ENCODE measurements at places on chromosomes 3 and 15. TPM values are rescaled to one million over a fixed set of nuclear protein-coding genes. Genes with fewer than 3 reads are reported as not detected.

DNA sequence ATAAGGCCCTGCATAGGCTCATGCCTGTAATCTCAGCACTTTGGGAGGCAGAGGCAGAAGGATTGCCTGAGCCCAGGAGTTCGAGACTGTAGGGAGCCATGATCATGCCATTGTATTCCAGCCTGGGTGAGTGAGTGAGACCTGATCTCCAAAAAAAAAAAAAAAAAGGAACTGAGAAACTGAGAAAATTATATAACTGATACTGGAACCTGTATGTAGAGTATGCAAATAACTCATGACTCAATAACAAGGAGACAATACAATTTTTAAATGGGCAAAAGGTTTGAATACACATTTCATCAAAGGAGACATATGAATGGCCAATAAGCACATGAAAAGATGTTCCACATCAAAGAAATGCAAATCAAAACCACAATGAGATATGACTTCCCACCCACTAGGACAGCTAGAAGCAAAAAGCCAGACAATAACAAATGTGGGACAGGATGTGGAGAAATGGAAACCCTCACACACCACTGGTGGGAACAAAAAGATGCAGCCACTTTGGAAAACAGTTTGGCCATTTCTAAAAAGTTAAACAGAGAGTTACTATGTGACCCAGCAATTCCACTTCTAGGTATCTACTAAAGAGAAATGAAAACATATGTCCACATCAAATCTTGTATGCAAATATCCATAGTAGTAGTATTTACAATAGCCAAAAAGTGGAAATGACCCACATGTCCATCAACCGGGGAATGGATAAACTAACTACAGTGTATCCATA lies 70.7 kb downstream of the IQSEC1 start:
- no peak for DNase-seq

DNA sequence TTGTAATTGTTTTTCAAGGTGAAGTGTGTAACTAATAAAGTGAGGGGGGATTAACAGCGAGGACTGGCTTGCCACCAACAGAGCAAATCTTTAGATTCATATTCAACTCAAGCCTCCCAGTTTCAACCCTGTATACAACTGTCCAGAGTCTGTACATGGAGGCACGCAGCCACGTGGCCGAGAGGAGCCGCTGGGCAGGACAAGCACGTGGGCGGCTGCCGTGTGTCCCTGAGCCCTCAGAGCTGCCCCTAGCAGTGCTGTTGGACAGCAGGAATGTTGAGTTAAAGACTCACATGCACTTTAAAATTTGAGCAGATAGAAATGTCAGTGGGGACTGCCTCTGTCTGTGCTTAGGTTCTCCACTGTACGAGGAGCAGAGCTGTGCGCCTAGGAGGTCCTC lies 29.4 kb downstream of the ASB7 start:
- no peak for DNase-seq

DNA sequence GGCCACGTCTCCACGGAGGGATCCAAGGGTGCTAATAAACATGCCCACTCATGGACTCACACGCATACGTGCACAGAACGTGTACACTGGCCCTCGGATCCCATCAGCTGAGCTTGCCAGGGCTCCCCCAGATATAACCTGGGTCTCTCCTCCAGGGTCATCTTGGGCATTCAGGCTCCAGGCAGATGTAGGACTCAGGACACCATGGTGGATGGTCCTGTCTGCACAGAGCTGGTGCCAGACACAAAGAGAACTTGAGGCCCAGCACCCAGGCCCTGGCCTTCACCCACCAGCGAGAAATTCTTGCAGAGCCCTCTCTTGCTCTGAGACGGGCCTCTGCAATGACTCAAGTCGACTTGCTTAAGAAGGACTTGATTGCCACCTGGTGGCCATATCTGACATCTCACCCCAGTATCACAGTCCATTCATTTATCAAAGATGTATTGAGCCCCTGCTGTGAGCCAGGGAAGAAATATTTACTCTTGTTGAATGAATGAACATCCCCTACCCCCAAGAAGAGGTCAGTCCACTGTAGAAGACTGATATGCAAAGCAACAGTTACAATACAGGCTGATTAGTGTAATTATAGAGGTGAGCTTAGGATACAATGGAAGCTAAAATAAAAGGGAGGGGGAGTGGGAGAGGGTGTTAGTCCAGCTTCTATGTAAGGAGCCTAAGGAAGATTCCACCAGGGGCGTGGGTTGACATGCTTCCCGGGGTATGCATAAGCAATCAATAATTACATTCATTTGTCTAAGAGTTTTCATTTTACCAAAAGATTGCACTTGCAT lies 34.2 kb upstream of the VPS8 start:
- peak; percentile 92 for DNase-seq

The GXYLT2 gene
- total RNA-seq, result not detected

- DNase-seq, result no peak
Measured at GRCh38 chr3:95612611-95613010, 1201.8 kb upstream of the EPHA6 start.

GRCh38 chr3:71247221-71247957 lies 336.1 kb downstream of the FOXP1 start:
- DNase-seq, result no peak

The CHAC1 gene
- total RNA-seq, result 13.0 TPM

DNA sequence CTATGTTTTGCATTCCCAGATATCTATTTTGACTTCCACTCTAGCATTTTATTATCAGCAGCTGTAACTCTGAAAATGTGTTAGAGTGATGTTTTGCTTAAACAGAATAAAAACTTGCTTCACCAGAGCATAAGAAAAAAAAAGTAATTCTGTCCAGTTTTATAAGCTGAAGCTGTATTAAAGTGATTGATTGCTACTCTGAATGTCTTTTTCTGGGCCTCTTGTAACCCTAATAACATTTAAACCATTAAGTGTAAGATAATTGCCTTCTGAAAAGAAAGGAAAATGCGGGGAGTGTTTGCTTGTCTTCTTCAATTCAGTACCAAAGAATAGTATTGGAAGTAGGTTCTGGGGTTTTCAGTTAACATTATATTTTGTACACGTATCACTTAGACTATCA lies 57.9 kb upstream of the UBE2E1 start:
- DNase-seq, result no peak

DNA sequence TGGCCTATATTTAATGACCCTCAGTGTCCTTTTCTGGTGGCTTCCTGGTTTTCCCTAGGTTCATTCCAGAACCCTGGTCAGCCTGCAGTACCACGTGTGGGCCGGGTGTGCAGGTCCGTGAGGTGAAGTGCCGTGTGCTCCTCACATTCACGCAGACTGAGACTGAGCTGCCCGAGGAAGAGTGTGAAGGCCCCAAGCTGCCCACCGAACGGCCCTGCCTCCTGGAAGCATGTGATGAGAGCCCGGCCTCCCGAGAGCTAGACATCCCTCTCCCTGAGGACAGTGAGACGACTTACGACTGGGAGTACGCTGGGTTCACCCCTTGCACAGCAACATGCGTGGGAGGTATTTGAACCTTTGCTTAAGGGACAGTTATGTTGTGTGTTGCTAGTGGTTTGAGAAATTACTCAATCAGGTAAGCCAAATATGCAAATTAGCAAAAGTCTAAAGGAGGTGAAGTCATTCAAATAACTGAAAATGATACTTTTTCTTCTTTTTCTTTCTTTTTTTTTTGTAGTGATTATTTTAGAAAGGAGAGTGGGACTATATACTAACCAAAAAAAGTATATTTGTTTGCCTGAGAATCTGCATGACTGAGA lies 259.2 kb downstream of the ADAMTSL3 start:
- DNase-seq, result no peak

- DNase-seq, result no peak
Measured at GRCh38 chr3:191631496-191631895, 170.5 kb downstream of the PYDC2 start.

DNA sequence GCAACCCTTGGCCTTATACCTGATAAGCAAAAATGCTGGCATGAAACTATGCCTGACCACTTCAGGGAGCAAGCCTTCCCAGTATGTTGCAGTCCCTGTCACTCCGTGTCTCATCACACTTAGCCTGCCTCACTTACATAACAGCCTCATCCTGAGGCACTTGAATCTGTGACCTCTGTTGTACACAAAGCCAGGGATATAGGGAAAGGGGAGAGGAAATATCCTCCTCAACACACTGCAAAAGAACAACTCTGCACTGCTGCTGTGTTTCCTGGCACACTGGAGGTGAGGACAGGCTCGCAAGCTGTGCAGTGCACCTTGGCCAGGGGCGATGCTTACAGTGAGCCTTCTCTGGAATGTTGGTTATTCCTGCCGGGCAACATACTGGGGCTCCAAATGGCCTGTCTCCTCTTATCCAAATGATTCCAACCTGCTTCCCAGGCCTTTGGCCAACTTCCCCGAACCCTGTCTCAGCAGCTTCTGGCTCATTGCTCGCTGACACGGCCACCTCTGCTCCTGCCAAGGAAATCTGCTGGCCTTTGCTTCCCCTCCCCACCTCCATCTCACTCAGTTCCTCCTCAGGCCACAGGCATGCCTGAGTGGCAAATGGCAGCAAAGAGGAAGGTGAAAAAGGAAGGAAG lies 109.2 kb downstream of the CD47 start:
- DNase-seq, result no peak

The ECE2 gene
- not detected for total RNA-seq

GRCh38 chr3:30664884-30665283 lies 58.5 kb downstream of the TGFBR2 start:
- DNase-seq, result no peak

The HYKK gene
- total RNA-seq, result 1.7 TPM

The CKMT1B gene
- total RNA-seq, result 0.40 TPM

DNA sequence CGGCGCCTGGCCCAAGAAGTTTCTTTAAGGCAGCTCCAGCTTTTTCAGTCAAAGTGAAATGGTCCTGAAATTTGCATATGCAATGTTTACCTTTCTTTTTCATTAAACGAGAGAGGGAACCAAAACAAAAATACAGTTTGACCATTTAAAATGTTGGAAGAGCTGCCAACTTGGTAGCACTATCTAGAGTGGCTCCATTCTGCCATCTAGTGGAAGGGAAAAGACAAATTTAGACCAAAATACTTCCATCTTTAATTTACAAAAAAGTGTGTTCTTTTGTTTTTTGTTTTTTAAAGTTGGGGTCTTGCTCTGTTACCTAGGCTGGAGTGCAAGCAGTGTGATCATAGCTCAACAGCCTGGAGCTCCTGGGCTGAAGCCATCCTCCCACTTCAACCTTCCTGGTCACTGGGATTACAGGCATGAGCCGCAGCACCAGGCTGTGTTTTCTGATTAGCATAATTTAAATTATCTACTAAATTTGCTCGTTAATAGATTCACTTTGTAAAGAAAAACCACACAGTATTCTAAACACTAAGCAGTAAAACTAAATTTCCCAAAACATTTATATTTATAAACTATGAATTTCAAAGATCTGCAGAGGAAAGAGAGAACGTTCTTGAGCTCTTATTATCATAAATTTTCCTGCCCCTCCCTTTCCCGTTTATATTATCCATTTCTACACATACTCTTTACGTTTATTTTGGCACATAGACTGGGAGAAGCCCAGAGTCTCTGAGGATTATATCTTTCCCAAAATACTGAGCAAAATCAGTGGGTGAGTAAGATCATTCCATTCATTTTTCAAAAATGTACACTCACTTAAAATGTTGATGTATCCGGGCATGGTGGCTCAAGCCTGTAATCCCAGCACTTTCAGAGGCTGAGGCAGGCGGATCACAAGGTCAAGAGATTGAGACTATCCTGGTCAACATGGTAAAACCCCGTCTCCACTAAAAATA lies 15.4 kb upstream of the RFC4 start:
- peak; percentile 39 for DNase-seq

The GOLGA6L9 gene
- 2.9 TPM for total RNA-seq

All from activated CD8-positive, alpha-beta memory T cell treated with anti-CD3 and anti-CD28 coated beads, Interleukin-2, amount 10 ng/mL, durations not matched to agents 7 days and 5 days (primary cell).